CD4-positive, alpha-beta T cell (primary cell): ENCODE measurements at places on chromosomes 3 and 15.

DNA sequence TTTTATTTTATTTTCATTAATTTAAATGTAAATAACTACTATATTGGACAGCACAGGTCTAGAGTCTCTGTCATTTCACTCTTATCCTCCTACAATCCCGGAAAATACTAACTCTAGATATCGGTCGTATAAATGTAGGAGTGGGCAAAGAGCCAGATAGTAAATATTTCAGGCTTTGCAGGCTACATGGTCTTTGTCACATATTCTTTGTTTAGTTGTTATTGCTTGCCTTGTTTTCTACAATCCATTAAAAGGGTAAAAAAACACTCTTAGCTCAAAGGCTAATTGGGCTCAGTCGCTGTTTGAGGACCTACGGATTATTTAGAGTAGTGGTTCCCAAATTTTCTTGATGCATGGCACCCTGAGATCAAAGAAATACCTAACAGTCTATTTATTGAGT, 1.7 kb downstream of the KNL1 start:
- no peak for DNase-seq

- no peak for DNase-seq
Observed at GRCh38 chr3:41846850-41847249, 115.1 kb downstream of the ULK4 start.

GRCh38 chr3:104359546-104359945, 1007.2 kb upstream of the ALCAM start:
- DNase-seq, result no peak

DNA sequence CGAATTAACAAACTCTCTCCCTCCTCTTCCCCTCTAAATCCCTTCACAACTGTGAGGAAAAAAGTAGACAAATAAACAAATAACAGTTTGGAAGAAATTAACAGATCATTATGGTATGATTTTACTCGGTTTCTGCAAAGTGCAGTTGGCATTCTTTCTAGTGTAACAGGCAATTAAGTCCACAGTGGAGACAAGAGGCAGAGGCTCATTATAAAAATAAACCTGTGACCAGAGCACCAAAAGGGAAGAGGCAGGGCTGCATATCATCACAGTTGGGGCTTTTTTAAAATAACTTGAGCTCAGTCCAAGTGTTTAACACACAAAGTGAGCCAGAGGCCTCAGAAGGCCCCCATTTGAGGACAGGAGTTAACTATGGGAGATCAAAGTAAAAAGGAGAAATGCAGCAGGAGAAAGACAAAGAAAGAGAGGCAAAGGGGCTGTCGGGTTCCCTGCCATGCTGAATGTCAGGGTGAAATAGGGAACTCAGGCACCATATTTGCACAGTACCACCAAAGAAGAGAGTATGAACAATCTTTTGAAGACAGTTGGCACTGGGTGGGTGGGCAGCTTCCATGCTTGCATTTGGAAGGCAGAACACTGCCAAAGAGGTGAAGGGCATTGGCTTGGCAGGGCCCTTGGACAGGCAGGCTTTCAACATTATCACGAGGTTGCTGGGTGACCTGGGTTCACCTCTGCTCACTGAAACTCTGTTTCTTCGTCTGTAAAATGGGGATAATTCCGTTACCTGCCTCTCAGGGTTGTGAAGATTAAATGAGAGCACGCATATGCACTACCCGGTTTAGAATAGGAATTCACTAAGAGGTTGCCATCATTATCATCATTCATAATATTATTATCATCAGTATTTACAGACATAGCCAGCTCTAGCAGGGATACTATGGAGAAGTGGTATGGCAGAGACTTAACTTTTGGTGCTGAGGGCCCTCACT, 134.5 kb downstream of the MEX3B start:
- DNase-seq, result no peak

DNA sequence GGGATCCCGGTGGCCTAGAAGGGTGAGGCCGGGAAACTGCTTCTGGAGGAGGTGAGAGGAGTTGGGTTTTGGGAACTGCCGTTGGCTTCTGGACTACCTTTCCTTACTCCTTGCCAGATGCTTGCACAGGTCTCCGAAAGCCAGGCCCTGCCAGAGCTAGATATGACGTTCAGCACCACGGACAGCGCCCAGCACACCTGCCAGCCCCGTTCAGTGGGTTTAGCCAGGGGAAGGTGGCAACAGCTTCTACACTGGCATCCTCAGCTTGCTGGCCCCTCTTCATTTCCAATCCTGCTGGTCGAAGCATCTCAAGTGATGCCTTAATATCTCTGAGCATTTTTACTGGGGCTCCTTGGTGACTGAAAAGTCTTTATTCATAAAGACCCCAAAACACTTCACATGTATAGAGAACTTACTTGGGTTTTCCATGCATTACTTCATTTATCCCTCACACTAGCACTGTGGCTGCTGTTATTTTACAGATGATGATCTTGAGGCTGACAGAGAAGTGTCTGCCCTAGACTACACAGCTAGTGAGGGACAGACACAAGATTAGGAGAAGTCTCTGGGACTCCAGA, 21.9 kb downstream of the HCN4 start:
- DNase-seq, result peak; percentile 46

DNA sequence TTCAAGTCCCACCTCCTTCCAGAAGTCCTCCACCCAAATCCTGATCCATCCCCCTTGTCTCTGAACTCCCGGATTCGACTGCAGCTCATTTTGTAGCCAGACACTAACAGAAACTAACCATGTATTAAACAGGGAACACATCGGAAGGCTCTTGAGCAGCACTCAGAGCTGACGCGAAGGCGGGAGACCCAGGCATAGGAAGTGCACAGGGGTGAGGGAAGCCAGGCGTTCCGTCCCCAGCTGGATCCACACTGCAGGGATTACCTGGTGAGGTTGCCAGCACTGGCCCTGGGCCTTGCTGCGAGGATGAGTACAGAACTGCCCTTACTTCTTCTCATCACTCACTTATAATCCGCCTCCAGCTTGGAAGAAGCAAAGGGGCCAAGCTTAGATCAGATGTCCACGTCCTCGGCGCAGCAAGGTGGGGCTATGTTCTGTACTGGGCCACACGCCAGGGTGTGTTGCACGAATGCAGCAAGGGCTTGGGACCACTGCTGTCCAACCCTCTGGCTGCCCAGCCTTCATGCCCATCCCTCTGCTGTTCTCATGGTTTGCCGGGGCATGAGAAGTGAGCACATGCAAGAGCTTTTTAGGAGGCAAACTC, 124.2 kb upstream of the SMAD3 start:
- DNase-seq, result no peak

GRCh38 chr3:112013784-112014143, 15.0 kb downstream of the TAGLN3 start:
- peak; percentile 6 for DNase-seq

GRCh38 chr3:37041546-37042195, 48.4 kb downstream of the MLH1 start:
- DNase-seq, result no peak

DNA sequence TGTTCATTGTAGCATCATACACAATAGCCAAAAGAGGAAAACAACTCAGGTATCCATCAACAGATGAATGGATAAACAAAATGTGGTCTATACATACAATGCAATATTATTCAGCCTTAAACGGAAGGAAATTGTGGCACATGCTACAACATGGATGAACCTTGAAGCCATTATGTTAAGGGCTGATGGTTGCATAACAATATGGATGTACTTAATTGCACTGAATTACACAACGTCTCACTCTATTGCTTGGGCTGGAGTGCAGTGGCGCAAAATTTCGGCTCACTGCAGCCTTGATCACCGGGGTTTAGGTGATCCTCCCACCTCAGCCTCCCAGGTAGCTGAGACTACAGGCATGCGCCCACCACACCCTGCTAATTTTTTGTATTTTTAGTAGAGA, 7.0 kb upstream of the TMEM62 start:
- no peak for DNase-seq

GRCh38 chr3:107662124-107662507, 139.4 kb downstream of the BBX start:
- no peak for DNase-seq

DNA sequence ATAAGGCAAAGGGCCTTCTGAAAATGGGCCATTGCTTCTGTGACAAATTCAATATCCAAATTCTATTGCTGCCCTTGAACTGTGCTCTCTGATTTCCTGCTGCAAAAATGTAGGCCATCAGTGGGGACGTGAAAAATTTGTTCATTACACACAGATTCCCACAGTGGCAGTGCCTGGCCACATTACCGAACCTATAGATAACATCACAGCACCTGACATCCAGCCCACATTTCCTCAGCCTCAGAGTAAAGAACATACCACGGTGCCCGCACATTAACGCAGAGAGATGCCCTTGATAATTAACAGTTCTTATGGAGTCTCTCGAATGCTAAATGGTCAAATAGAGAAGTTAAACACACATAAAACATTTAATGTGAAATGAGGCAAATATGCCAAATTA, 931.6 kb upstream of the CFAP20DC start:
- no peak for DNase-seq

DNA sequence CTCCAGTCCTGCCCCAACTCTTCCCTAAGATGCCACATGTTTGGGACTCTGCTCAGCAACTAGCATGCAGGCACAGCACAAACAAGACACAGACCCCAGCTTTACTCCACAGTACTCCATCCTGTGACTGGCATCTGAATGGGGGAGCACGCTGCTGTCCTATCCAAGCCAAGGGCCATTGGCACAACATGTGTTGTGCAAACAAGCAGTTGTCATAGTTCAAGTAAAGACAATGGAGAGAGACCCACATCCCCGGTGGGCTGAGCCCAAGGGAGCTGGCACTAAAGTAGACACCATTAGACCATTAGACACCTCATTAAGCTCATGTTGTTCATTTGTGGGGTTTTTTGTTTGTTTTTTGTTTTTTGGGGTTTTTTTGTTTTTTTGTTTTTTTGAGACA, 132.7 kb downstream of the CHSY1 start:
- DNase-seq, result no peak

DNA sequence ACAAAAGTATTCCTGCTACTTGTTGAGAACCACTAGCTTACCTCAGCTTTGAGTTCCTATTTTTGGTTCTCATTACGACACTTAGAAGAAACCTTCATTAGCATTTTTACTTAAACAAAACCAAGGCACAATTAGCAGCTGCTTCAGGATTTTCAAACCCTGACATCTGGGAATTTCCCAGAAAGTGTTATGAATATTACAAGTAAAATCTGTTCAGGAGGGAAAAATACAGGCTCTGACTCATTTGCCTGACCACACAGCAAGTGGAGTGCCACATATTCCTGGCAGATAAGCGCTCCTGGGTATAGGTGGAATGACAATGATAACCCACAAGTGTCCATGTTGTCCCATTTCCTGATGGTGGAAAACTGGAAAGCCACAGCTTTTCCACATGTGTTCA, 10.3 kb upstream of the RFTN1 start:
- DNase-seq, result no peak

DNA sequence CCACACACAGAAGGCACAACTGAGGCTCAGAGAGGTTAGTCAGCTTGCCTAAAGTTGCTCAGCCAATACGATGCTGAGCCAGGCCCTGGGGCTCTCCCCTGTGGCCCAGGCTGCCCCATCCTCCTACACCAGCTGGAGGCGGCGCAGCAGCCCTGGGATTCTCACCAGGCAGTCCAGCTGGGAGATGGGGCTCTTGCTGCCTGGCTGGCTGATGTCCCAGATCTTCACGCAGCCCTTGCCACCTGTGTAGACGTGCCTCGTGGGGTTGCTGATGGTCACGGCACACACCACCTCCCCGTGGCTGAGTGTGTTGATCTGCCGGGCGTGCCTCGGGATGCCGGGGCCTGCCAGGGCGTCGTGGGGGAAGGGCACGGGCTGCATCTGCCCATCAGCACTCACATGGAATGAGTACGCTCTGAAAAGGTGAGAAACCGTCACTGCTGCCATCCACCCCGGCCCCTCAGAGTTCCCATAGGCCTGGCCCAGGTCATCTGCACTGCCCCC, 42.8 kb downstream of the TLE3 start:
- DNase-seq, result no peak

DNA sequence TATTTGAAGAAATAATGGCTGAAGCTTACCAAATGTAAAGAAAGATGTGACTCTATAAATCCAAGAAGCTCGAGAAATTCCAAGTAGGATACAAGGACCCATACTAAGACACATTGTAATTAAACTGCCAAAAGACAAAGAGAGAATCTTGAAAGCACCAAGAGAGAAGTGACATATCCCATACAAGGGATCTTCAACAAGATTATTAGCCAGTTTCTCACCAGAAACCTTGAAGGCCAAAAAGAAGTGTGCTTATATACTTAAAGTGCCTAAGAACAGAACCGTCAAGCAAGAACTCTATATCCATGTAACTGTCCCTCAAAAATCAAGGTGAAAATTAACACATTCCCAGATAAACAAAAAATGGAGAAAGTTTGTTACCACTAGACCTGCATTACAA, 220.5 kb downstream of the ADAMTS17 start:
- DNase-seq, result no peak

DNA sequence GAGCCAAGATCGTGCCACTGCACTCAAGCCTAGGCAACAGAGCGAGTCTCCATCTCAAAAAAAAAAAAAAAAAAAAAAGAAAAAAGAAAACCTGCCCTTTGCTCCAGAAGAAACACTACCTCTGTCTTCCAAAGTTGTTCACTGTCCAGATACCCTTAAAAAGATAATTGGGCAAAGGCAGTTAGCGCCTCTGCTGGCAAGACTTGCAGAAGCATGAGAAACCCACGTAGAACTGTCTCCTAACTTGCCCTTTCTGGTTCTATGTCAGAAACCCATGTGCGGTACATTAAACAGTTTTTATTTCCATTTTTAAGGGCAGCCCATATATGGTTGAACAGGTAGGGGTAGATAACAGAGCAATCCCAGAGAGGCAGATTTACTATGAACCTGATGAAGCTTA, 1026.4 kb downstream of the ROBO2 start:
- no peak for DNase-seq

DNA sequence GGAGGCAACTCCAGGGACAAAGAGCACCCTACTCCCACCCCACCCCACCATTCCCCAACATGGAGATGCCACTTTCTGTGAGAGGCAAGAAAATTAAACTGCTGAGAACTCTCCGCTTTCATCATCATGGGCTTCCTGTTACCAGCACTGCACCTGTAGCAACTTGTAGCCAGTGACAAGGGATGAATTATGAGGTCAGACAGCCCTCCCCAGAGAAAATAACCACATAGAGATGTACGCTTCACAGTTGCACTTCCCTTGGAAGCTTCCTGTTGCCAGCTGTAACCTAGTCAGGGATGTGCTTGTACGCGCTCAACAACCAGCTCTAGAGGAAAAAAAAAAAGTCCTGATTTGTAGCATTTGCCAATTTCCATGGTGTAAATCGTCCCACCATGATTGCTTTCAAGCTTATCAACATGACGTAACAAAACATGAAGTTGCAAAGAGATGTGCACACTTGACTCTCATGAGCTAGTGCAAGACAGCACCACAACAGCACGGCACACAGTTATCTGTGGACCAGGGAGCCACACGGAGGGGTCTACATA, 145.4 kb downstream of the RAB11A start:
- DNase-seq, result no peak
